Fibroblast of villous mesenchyme (primary cell): ENCODE measurements at places on chromosomes 3 and 15. TPM values are rescaled to one million over a fixed set of nuclear protein-coding genes. Genes with fewer than 3 reads are reported as not detected.

- no peak for DNase-seq
Observed at GRCh38 chr15:69380100-69380725, 33.9 kb upstream of the KIF23 start.

DNA sequence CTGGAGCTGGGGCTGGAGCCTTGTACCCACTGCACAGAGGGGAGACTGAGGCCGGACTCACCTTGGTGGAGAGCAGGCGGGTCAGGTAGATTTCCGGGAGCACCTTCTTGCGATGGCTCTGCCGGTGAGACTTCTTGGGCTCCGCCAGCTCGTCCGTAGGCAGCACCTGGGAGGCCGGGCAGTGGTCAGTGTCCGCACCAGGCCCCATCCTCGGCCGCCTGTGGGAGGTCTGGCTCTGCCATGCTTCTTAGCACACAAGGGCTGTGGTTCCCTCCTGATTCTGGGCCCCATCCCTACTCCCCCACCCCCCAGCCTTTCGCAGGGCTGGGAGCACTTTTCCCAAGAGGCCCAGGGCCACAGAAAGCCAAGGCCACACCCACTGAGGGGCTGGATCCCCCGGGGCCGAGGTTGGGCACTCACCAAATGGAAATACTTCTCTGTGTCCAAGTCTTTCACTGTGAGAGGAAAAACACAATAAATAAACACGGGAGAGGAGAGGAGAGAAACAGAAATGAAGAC, 17.4 kb downstream of the H1-8 start:
- DNase-seq: peak; percentile 85

- no peak for DNase-seq
Observed at GRCh38 chr3:140752499-140752898, 74.6 kb downstream of the TRIM42 start.

DNA sequence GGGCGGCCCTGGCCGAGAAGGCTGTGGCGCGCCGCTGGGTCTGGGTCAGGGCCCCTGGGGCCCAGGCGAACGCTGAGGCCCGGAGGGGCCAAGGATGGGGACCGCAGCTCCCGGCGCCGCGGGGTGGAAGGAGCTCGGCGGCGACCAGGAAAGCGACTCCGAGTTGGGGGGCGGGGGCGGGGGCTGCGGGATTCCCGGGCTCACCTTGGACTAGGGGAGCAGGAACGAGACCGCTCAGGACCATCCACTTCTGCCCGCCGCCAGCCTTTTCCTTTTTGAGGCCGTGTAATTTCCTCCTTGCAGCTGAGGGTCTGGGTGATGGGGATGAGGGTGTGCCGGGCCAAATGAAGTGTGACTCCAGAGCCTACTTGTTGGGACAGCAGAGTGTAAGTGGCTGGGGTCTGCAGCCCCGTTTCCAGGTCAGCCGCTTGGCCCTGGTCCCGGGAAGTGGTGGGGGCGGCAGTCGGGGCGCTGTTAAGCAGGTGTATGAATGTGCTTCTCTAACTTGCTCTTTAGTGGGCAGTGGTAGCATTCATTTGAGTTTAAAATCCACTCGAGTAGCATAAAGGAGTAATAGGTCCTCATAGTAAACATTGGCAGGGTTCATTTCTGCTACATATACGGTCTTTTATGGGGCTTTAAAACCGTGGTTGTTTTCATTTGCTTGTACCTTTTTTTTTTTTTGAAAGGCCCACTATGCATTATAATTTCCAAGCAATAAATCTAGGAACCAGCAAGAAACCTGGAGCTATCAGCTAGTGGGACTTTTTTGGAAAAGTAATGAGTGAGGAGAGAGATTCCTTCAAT, 717 bp downstream of the PXK start:
- no peak for DNase-seq

DNA sequence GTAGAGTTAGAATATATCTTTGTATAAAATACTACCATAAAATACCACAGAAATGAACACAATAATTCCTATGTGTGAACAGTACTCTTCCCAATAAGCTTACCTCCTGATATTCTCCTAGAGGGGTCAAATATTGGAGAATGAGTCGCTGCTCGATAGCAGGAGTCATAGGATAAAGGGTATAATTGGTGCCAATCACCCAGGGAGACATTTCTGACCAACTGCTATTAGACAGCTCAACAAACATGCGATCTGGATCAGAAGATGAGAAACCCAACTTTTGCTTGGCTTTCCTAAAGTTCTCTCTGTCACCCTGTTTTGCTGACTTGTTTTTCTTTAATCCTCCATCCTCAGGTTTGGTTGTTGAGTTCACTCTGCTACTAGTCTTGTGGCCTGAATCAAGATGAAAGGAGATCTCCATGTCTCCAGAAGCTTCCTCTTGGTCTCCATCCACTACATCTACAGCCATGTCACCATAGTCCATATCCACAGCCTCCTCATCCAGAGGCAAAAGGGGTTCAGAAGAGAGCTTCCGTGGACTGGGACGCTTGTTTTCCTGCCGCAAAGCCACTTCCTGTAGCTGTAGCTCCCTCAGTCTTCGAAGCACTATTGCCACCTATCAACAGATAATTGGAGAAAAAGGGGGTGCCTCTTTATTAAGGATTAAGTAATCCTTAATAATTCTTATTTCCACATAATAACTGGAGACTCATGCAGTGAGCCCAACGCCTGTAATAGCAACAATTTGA, 50.4 kb downstream of the RBM15B start:
- no peak for DNase-seq

DNA sequence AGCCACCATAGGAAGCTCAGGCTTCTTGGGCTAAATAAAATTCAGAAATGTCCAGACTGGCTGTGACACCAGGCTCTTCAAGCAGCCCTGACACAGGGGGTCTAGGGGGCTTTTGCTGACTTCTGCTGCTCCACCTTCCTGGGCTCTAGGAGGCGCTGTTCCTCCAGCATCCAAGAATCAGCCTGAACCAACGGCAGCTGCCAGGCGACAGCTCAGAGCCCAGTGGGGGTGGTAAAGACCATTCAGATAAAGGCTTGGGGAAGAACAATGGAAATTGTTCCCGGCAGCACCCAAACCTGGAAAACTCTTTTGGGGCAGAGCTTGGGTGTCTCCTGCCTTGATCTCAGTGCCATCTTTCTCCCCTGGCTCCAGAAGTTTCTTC, 21.6 kb upstream of the PSTPIP1 start:
- DNase-seq: peak; percentile 10

DNA sequence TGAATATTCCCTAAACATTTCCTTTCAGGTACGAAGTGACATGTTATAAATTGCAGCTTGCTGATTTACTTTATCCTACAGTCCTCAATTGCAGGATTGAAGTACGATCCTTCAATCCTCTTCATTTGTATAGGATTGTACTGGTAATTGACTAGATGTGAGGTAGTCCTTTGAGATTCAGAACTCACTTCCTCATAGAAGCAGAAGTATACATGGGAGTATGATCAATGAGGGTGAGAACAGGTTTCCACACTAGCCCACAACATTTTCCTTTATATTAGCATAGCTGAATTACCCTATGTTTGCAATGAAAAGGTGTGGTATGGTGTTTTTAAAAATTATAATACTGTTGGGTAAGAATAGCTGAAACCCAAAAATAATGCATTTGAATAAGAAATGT, 160.0 kb upstream of the UMPS start:
- DNase-seq: no peak

DNA sequence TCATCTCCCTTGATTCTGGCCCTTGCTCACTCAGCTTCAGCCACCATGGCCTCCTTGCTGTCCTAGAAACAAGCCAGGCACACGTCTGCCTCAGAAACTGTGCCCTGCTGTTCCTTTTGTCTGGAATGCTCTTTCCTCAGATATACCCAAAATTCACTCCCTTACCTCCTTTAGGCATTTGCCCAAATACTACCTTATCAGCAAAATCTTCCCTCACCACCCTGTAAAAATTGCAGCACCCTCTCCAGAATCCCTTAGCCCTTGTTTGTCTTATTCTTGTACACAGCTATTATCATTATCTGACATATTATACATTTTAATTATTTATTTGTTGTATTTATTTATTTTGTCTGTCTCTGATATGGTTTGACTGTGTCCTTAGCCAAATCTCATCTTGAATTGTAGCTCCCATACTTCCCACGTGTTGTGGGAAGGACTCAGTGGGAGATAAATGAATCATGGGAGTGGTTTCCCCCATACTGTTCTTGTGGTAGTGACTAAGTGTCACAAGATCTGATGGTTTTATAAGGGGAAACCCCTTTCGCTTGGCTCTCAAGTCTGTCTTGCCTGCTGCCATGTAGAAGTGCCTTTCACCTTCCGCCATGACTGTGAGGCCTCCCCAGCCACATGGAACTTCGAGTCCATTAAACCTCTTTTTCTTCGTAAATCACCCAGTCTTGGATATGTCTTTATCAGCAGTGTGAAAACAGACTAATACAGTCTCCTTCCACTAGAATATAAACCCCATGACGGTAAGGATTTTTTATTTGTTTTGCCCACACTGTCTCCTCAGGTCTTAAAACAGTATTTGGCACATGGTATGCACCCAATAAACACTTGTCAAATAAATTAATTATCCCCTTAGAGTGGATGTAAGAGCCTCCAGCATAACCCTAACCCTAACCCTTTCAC, 60.0 kb upstream of the STT3B start:
- peak; percentile 3 for DNase-seq

The CPLX3 gene
- not detected in 2 replicates for total RNA-seq

The CD47 gene
- total RNA-seq: 38.3 and 76.4 TPM in 2 replicates

The C3orf80 gene
- total RNA-seq: 0.86 and 3.2 TPM in 2 replicates
